ENCODE measurements at places on chromosomes 1 and 21.

- no peak for DNase-seq
Measured at GRCh38 chr21:44900559-44901251, 20.0 kb downstream of the ITGB2 start.

- peak; percentile 11 for DNase-seq
Measured at GRCh38 chr1:238951809-238952208, 434.6 kb upstream of the CHRM3 start.

DNA sequence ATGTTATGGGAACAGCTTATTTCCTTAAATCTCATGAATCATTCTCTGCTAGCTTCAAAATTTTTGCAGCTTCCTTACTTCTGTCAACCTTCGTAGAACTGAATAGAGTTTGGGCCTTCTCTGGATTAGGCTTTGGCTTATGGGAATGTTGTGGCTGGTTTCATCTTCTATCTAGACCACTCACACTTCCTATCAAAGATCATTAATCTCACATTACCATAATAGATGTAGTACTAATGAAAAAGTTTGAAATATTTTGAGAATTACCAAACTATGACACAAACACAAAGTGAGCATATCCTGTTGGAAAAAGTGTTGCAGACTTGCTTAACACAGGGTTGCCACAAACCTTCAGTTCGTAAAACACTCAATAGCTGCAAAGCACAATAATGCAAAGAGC, 30.3 kb downstream of the ASPM start:
- DNase-seq = peak; percentile 21

GRCh38 chr1:55231745-55232144, 16.6 kb upstream of the USP24 start:
- no peak for DNase-seq

- DNase-seq = no peak
Measured at GRCh38 chr1:60994369-60994768, 88.0 kb upstream of the NFIA start.

Data from EH (cell line).